Epithelial cell of prostate (primary cell): ENCODE measurements at places on chromosomes 7 and 10.

GRCh38 chr7:130960208-130960988 lies 226.4 kb upstream of the KLF14 start:
- peak; percentile 83 for DNase-seq

DNA sequence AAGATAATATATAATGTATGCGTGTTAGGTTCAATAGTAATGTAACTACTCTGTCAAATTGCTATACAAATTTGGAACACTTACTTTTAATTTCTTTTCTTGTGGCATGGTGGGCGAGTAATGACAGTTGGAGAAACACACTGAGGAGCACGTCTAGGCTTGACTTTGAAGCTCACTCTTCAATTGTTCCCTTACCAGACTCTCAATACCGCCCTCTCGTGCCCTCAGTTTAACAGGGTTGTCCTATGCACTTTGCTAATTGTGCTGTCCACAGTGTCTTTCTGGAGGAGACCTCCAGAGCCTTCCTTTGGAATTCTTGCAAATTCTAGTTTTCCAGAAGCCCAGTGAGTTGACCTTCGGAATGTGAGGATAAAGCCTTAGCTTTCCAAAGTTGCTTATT lies 107.2 kb upstream of the RELN start:
- no peak for DNase-seq

DNA sequence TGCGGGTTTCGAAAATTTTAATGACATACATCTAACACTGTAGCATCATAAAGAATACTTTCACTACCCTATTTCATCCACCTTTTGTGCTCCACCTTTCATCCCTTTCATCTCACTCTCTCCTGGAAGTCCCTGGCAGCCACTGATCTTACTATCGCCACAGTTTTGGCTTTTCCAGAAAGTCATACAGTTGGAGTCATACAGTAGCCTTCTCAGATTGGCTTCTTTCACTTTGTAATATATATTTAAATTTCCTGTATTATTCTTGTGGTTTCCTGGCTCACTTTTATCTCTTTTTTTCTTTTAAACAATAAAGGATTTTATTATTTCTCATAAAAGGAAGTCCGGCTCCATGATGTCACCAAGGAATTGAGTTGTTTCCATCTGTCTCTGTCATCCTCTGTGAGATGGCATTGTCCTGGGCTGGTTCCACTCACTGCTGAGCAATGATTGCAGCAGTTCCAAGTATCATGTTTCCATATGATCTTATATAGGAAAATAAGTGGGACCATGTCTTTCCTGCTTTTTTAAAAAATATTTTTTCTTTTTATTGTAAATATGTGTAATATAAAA lies 626.3 kb downstream of the POM121L12 start:
- no peak for DNase-seq

GRCh38 chr7:24576171-24577025 lies 3.1 kb downstream of the PALS2 start:
- no peak for DNase-seq

- DNase-seq: no peak
Observed at GRCh38 chr7:55130395-55131141, 111.8 kb downstream of the EGFR start.

- DNase-seq: no peak
Observed at GRCh38 chr7:79668292-79668691, 214.8 kb upstream of the MAGI2 start.

DNA sequence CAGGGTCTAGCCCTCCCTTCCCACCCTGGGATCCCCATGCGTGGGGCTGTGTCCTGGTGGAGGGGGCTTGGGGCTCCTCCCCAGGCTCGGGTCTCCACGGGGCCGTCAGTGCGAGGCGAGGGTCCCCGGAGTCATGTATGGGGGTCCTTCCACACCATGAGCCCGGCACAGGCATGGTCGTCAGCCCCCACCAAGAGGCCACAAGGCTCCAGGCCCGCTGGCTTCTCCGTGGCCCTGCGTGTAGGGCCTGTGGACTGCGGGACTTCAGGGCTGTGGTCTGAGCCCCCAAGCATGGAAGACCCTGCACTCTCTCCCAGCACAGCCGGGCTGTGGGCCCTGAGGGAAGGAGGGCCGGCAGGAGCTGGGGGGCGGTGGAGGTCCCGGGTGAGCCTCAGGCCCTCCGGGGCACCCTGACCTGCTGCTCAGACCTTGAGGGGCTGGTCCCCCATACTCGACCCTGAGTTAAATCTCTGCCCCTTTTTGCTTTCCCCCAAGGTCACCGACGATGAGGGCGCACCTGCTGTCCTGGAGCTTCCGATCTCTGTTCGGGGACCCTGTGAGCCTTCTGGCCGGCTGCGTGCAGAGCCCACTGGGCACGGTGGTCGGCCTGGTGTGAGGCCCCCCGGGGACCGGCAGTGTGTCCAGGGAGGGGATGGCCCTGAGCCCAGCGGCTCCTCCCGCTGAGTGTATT lies 19.7 kb downstream of the PWWP2B start:
- DNase-seq: no peak

DNA sequence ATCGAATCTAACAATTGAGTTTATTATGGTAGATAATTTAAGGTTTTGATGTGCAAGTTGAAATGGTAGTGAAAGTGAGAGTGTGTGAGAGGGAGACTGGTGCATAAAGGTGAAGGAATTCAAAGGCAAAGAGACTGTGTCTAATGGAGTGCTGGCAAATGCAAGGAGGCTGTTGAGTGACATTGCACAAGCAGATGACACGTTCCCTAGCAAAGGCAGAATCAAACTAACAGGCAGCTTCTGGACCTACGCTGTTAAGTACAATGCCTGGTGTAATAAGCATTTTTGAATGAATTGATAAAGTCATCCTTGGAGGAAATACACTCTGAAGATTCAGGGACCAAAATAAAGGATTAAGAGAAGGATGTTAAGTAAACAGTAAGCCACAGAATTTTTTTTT lies 11.7 kb upstream of the GPR141 start:
- DNase-seq: no peak

- DNase-seq: no peak
Observed at GRCh38 chr10:16809074-16809718, 8.0 kb downstream of the RSU1 start.

DNA sequence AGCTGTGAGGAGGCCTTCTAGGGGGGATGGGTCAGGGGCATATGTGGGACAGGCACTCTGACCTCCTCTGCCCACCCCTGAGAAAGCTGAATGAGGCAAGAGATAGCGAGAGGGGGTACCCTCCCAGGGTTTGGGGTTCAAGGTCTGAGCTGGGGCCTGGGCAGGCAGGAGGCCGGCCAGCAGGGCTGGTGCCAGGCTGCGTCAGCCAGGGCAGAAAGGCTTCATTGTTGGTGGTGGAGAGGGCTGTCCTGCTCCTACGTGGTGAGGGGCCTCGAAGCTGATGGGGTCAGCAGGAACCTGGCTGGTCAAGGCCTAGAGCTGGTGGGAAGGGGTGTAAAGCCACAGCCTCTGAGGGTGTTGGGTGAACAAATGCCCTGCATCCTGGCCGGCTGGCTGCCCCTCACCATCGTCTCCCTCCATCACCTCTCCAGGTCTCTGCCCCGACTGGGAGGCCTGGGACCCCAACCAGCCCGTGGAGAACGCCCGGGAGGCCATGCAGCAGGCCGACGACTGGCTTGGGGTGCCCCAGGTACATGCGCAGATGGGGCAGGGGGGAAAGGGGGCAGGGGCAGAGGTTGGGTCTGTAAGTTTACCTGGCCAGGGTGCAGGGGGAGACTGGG lies 6.6 kb downstream of the FLNC start:
- DNase-seq: no peak

DNA sequence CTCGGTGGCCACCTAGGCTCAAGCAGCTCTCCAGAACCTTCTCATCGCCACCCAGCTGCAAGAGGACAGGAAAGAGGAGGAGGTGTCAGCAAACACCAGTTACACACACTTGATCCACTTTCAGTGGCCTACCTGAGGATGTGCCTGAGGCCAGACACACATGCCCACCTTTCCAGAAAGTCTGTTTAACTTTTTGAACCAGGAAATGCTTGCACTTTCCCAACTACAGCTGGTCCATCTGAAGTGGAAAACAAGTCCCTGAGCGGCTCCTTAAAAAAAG lies 15.7 kb upstream of the CYREN start:
- no peak for DNase-seq

DNA sequence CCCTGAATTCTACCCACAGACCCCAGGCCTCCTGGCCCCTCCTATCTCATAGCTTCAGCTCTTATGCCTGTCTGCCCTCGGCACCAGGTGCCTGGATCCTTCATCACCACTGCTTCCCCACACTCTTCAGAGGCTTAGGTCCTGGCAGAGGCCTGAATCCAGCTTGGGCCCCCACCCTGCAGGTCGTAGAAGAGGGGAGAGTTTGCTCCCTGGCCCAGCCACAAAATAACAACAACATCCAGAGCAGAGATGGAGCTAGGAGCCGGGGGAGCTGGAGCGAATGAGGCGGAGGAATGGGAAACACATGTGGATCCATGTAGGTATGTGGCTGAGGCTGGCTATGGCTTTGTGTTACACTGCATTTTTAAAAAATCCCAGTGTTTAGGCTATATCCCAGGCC lies 7.8 kb upstream of the OPN4 start:
- no peak for DNase-seq

GRCh38 chr7:95478272-95479037 lies 7.3 kb upstream of the ASB4 start:
- no peak for DNase-seq

- no peak for DNase-seq
Observed at GRCh38 chr7:19405541-19405940, 260.3 kb upstream of the FERD3L start.

DNA sequence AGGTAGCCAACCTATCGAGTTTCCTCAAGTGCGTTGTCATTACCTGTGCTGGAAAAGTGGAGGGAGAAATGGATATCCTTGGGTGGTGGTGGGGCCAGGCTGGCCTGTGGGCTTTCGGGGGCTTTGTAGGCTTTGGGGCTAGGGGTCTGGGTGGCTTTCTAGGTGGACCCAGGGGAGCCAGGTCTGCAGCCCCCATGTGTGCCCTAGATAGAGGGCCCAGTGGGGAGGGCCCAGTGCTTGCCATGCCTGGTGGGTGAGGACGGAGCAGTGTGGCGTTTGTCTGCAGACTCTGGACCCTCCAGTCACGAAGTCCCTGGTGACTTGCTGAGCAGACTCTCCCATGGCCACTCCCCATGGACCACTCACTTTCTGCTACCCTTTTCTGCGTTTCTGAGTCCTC lies 19.7 kb downstream of the EMX2 start:
- DNase-seq: no peak

- DNase-seq: peak; percentile 22
Observed at GRCh38 chr10:76178532-76179292, 747.3 kb downstream of the LRMDA start.

- no peak for DNase-seq
Observed at GRCh38 chr7:7323352-7323751, 141.0 kb downstream of the C1GALT1 start.

DNA sequence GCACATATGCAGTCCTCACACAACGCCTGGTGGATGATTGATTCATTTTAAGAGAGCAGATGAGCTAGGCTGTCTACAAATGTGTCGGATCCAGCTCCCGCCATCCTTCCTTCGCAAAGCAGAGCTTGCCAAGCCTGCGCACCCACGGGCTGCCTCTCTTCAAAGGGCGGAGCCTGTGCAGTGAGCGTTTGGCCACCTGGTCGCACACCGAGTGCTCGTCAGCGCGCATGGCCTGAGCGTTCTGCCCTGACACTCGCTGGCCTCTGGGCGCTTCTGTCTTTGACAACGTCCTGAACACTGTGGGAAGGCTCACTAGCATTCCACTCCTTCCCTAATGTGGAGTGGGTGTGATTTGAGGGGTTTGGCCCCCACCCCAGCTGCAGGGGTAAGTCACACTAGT lies 47.1 kb upstream of the TMEM72 start:
- no peak for DNase-seq

DNA sequence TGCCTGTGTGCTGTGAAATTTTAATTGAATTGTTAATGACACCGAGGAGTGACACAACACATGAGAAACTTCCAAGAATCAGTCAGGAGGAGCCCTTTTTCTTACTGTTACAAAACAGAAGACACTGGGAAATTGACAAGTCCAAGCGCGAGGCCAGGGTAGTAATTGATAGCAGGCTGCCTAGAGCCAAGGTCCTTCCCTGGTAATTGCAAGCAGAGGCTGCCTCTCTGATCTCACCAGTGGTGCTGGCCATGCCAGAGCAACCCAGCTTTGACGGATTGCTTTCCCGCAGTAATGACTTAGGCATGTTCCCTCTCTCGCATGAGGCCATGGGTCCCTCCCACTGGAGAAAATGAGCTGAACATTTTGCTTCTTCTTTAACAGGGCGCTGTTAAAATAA lies 111.5 kb downstream of the LRMDA start:
- no peak for DNase-seq

DNA sequence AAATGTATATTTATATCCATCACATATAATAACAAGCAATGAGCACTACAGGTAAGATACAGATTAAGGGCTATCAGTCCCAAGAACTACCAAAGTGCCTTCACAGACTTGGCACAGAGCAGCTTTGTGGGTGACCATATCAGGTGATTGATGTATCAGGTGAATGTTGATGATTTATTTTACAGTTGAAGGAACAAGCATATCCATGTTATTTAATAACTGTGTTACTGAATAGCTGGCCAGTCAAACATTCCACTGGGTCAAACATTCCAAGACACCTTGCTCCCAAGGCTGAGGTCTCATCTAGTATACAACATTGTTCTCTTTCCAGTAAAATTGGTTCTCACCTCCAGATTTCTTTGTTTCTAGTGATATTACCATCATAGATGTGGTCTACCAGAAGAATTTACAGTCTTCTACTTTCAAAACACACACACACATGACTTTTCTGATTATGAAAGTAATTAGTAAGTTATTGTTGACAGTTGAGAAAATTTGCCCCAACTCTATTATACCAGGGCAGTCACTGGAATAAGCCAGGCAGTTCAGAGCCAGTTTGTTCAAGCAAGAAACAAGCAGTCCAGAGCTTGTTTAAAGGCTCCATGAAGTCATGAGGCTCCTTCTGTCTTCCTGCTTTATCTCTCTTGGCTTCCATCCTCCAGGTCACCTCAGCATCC lies 68.2 kb downstream of the ELAPOR2 start:
- DNase-seq: no peak

DNA sequence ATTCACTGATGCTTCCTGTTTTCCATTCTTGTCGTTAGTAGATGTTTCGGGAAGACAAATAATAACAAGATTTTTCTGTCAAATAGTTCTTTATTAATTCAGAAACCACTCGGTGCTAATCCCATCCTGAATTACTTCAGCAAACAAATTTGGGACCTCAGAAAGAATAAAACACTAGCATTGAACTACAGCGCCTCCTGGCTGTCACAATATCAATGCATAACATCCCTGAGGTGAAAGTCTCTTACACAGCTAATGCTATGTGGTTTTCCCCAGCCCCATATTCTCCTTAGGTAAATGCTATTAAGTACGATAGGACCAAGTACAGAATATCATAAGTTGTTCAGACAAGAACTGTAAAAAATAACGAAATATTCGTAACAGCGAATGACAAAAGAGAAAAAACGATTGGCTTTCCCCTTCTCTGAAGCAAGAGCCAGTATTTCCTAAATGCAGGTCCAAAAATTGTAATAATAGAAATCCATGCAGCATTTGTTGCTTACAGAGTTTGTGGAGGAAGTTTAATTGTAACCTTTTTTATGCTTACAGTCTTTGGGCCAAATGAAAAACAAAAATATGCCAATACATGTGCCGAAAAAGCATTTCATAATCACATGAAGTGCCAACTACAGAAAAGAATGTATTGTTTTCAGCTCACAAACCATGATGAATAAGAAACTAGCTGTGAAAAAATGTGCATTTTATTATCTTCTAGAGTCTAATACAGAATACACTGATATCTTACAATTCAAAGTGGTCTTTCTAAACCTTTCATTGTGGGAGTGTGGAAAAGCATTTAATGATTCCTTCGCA lies 47.3 kb downstream of the MYPN start:
- DNase-seq: no peak
